ENCODE measurements at places on chromosomes 1 and 21.

DNA sequence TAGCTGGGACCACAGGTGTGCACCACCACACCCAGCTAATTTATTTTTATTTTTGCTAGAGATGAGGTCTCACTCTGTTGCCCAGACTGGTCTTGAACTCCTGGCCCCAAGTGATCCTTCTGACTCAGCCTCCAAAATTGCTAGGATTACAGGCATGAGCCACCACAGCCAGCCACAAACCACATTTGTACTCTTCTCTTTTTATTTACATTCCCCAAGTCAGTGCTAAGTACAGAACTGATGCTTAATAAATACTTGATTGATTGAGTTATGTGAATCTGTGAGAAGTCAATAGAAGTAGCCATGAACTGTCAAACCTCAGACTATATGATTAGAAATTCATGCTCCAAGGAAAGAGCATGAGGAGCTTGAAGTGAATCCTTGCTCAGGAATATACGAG, 48.5 kb upstream of the S1PR1 start:
- DNase-seq = no peak

DNA sequence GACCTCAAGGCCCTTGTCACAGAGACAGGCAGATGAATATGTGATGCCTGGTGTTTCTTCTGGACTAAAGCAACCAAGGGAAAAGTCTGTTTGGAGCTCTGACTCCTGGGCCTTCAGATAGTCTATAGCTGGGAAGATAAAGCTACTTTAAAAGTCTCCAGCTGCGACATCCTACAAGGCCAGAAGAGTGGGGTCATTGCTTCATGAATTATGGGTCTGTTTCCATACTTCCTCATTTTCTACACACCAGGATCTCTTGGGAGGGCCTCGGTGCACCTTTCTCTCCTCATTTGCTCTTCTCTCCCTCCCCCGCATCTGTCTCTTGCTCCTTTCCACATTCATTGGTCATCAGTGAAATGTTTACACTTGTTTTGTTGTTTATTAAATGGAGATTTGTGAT, 44.8 kb downstream of the SYT2 start:
- no peak for DNase-seq

DNA sequence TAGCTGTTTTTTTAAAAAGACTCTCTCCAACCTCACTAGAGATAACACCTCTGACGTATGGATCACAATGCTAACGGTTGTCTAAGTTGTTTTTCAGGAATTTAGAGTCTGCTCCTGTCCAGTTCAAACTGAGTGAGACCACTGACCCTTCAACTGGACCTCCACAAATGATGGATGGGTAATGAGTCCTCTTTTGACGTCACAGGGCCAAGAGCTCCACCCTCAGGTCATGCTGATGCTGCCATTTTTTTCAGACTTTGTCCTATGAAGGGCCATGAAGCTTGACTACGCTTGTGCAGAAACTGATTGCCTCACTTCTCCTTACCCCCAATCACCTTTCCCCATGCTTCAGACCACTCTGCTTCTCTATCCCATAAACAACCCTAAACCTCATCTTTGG, 16.6 kb downstream of the GRIK3 start:
- no peak for DNase-seq

- DNase-seq = no peak
Observed at GRCh38 chr1:240854367-240854766, 242.4 kb upstream of the GREM2 start.

- DNase-seq = no peak
Observed at GRCh38 chr1:235532360-235532759, 28.1 kb upstream of the B3GALNT2 start.

All from cortex of kidney (tissue), 1 donor.